CD4-positive, alpha-beta T cell treated with Interleukin-17A for 1 hour (primary cell): ENCODE measurements at places on chromosomes 2 and 18.

DNA sequence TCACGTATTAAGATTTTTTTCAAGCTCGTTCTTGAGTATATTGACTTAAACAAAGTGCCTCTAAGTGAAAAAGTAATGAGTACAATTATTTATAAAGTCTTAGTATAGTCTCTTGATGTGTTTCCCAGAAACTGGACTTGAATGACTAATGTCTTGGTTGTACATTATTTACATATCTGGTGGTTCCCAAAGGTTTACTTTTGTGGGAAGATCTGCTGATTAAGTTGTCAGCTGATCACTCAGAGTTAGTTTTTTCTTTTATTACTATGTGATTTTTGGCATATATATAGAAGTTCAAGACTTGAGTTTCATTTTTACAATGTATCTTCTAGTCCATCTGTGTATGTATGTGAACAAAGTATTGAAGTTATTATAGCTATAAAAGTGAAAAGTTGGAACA, 29.5 kb downstream of the RNF144A start:
- DNase-seq, result no peak

GRCh38 chr2:31980674-31981356, 30.0 kb downstream of the MEMO1 start:
- peak; percentile 30 for DNase-seq

GRCh38 chr2:234111523-234111922, 61.0 kb downstream of the SPP2 start:
- no peak for DNase-seq

DNA sequence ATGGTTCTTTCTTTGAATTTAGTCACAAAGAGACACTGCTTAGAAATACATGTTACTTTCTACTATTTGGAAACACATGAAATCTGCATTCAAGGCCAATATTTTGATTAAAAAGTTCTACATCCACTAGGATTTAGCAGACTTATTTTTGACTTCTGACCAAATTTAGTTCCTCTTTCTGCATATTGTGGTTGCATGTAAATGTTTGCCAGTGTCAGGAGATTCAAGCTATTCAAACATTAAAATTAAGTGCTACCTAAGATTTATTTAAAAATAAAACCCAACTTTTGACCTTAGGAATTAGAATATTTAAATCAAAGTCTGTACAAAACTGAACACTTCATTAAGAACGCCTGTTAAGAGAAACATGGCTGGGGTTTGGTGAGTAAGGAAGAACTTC, 891.1 kb downstream of the CPS1 start:
- no peak for DNase-seq

- DNase-seq, result no peak
Measured at GRCh38 chr18:32360682-32361345, 109.9 kb downstream of the GAREM1 start.

- DNase-seq, result no peak
Measured at GRCh38 chr2:164597983-164598382, 23.3 kb downstream of the GRB14 start.

DNA sequence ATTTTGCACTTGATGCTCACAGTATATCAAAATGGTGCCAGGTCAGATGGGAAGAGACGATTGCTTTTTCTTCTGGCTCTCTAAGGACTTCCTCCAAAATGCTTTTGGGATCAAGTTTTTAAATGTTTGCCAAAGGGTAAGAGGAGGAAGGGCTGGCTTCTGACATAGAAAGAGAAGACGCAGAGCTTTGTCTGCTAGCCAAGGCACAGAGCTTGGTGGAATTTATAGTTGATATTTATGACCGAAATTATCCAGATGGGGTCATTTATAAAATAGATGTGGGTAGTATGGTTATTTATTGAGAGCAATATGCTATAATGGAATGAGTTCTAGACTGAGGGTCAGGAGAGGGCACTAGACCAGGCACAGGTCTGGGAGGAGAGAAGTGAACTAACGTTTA, 193.3 kb downstream of the FSHR start:
- DNase-seq, result no peak

GRCh38 chr2:106275971-106276370, 81.9 kb upstream of the UXS1 start:
- DNase-seq, result no peak

GRCh38 chr2:205633994-205634393, 48.3 kb upstream of the NRP2 start:
- DNase-seq, result no peak

DNA sequence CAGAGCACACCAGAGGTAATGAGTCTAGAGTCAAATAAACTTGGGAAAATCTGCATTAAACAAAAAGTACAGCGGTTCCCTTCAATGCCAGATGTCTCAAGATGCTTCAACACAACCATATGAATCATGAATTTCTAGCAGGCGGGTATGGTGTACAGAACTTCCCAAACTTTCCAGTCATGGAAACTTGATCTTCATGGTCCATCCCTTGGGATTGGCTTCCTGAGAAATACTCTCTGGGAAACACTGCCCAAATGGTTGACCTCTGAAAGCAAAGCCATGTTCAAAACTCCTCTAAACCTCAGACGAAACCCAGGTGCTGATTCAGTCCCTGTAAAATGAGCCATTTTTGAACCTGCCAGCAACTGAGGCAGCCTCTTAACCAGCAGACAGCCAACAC, 16.4 kb upstream of the TMEM247 start:
- DNase-seq, result no peak

DNA sequence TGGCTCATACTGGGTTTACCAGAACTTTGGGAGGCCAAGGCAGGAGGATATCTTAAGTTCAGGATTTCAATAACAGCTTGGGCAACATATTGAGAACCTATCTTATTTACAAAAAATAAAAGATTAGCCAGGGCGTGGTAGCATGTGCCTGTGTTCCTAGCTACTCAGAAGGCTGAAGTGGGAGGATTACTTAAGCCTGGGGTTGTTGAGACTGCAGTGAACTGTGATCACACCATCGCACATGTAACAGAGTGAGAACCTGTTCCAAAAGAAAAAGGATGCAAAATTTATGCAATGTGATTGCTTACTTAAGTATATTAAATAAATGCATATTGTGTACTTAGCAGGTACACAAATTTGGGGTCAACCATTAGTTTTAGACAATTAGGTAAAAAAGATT, 768.9 kb upstream of the CDH7 start:
- no peak for DNase-seq

GRCh38 chr18:56468396-56468795, 170.0 kb downstream of the TXNL1 start:
- DNase-seq, result no peak

GRCh38 chr2:145615626-145616025, 1095.7 kb upstream of the ZEB2 start:
- no peak for DNase-seq

- DNase-seq, result no peak
Measured at GRCh38 chr2:165793161-165793778, 777 bp downstream of the GALNT3 start.

DNA sequence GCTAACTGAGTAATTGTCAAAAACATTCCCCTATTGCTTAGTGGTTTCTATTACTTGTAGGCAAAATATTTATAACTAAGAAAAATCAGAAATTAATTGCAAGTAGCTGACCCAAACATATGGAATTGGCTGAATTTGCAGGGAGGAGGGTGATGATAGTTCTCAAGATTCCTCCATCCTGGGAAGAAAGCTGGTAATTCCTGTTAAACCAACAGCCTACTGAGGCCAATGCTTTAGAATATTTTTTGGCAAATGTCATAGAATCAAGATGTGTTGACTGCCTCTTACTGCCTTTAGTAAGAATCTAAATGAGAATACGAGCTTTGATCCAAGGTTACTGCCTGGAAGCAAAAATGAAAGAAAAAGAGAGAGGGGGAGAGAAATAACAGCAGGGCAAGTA, 120.0 kb downstream of the COL6A3 start:
- DNase-seq, result no peak

DNA sequence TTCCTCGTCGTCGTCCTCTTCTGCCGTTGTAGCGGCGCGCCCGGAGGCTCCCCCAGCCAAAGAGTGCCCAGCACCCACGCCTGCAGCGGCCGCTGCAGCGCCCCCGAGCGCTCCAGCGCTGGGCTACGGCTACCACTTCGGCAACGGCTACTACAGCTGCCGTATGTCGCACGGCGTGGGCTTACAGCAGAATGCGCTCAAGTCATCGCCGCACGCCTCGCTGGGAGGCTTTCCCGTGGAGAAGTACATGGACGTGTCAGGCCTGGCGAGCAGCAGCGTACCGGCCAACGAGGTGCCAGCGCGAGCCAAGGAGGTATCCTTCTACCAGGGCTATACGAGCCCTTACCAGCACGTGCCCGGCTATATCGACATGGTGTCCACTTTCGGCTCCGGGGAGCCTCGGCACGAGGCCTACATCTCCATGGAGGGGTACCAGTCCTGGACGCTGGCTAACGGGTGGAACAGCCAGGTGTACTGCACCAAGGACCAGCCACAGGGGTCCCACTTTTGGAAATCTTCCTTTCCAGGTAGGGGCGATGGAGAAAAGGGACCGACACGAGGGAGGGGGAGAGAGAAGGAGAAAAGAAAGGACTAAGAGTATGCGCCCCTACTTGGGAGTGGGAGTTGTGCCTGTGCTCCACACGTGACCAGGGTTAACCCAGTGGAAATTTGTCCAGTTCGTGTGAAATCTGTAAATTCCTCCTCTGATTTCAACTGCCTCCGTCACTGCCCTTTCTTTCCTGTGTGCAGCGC, 800 bp downstream of the HOXD13 start:
- no peak for DNase-seq

DNA sequence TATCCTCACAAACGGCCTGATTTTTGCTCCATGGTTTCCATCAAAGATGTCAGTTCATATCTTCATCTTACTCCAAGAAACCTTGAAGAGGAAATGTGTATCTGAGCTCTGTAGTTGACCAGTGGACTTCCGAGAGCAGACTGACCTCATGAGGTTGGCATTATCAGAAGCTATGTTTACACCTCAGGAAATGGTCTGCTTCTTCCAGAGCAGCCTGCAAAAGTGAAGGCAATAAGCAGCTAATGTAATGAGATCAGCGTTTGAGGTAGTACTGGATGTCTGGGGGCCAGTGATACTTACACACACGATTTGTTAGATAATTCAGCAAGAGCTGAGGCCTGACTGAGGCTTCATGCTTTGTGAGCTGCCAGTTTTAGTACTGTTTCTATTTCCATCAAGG, 189.7 kb downstream of the LRRTM1 start:
- no peak for DNase-seq

DNA sequence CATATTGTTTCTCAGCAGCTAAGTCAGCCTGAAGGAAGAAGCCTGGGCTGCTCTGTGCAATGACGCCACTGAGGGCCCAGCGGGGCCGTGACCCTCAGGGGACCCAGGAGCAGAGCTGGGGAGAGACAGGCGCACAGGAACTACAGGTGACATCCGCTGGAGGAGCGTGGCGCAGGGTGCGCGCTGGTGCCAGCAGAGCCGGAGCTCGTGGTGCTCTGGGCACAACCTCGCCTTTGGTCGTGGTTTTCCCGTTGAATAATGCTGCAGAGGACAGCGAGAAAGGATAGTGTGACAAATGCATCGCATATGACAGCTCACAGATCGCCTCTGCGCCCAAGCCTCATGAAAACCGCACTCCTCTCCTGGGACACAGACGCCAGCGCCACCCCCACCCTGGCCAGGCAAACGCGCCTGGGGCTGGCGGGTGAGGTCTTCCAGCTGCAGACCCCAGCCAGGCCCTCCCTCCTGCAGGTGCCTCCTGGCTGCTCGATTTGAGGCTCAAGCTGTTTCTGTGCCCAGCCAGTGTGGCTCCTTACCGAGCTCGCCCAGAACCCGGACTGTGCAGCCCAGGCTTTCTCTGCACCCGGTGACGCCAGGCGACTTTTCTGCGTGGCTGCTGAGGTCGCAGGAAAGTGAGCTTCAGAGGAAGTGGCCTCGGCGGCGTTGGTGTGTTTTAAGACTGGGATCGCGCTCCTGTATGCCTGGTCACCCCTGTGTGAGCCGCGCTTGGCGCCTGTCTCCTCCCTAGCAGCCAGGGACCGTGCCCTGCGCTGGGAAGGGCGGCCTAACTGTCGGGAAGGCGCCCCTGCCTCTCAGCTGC, 583.1 kb upstream of the HS6ST1 start:
- no peak for DNase-seq

GRCh38 chr2:229196448-229196847, 74.6 kb downstream of the PID1 start:
- DNase-seq, result no peak

- DNase-seq, result no peak
Measured at GRCh38 chr2:397521-397920, 109.6 kb upstream of the ALKAL2 start.

DNA sequence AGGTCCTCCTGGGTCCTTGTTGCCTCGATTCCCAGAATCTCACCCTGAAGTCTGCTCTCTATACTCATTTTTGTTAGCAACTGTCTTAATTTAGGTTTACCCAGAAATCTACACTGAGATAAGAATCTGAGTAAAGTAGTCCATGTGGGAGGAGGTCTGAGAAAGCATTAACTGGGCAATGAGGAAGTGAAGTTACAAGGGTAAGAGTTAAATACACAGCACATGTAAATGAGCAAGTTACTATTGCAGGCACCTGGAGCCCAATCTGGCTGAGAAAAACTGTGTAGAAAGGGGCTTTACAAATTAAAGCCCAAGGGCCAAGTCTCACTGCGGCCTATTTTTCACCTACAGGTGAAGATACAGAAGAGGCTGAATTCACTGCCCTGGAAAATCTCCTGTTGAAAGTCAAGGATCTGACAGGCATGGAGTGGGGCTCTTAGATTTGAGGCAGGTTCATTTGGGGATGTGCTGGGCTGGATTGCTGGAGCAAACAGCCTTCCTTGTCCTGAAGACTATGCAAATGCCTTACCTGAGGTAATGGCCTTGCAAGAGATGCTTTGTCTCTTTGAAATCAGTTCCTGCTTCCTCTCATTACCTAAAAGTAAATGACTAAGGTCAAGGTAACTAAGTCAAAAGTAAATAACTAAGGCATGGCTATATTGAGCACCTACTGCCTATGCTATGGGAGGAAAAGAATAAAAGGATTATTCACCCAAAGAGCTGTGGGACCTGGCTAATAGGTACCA, 84.4 kb upstream of the DYNAP start:
- no peak for DNase-seq

DNA sequence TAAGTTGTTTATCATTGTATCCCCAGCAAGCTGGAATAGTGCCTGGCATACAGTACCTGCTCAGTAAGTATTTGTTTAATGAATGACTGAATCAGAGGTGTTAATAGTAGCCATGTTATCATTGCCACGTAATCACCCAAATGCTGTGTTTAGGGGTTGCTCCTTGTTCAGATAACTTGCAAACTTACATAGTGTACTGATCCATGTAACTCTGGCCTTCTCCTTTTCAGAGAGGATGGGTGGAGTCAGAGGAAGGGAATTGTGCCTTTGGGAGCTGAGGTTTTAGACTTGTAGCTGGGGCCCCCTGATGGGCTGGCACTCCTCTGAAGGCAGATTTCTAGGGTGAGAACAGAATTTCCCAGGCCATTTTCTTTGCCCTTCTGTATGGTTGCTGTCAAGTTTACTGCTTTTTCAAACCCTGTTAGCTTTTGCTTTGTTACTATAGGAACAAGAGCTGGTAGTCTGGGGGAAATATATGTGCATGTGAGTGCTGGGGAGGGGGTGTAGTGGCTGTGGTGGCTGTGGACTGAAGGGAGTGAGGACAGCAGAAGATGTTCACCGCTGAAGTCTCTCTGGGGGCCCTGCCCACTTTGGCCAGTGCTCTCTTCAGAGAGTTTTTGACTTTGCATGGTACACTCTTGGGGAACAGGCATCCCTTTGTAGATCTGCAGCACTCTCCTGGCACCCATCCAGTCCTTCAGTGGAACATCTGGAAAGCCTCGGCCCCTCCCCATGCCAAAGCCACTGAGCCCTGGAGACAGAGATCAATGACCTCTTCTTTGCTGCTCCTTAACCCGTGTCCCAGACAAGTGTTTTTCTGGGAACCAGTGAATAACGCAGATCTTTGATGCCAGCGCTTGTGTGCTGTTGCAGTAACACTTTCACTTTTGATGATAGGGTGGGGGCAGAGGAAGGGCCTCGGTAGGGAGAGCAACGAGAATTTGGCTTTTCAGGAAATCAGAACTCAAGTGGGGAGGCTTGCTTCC, 209.0 kb downstream of the PRKCE start:
- DNase-seq, result peak; percentile 18
